ENCODE measurements at places on chromosomes 2 and 18.

GRCh38 chr2:212711856-212712255 is 173.3 kb upstream of the ERBB4 start:
- peak; percentile 73 for DNase-seq

DNA sequence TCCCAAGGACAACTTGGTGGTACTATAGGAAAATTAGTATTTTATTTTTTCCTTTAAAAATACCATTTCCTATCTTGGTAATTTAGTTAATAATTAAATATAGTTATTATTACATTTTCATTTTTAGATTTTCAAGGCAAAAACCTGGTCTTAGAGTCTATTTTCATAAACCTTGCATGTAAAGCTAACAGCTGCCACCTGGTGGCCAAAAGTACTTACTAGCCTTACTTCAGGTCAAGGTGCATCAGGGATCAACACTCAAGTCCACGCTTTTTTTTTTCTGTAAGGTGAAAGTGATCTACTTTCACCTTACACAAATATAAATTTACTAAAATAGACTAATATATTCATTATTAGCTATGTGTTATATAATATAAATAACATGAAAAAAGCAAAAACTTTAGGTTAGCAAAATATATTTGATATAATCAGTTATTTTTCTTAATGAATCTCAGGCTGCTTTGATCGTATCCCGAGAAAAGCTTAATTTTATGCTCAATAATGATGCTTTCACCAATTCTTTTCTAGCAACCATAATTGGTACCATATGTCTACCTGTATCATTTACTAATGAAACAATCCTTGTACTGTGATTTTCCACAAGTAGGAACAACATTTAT is 62.5 kb downstream of the RELCH start:
- peak; percentile 46 for DNase-seq

- no peak for DNase-seq
Measured at GRCh38 chr2:163343316-163343715, 392.5 kb downstream of the FIGN start.

GRCh38 chr2:7480431-7480830 is 563.2 kb downstream of the RNF144A start:
- no peak for DNase-seq

DNA sequence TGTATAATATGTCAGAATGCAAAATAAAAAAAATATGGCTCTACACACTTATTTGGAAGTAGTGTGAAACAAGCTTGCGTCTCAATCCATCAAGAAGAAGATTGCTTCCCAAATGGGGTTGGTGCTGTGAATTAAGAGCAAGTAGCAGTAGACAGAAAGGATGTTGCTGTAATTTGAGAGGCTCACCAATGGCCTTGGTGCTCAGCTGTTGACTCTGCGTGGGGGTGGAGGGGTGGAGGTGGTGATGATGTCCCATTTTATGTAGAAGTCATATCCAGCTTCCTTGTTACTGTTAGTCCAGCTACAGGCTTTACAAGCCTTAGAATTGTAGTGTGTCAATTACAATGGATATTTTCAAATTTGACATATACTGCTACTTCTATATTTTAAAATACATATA is 223.4 kb upstream of the RND3 start:
- DNase-seq, result no peak

DNA sequence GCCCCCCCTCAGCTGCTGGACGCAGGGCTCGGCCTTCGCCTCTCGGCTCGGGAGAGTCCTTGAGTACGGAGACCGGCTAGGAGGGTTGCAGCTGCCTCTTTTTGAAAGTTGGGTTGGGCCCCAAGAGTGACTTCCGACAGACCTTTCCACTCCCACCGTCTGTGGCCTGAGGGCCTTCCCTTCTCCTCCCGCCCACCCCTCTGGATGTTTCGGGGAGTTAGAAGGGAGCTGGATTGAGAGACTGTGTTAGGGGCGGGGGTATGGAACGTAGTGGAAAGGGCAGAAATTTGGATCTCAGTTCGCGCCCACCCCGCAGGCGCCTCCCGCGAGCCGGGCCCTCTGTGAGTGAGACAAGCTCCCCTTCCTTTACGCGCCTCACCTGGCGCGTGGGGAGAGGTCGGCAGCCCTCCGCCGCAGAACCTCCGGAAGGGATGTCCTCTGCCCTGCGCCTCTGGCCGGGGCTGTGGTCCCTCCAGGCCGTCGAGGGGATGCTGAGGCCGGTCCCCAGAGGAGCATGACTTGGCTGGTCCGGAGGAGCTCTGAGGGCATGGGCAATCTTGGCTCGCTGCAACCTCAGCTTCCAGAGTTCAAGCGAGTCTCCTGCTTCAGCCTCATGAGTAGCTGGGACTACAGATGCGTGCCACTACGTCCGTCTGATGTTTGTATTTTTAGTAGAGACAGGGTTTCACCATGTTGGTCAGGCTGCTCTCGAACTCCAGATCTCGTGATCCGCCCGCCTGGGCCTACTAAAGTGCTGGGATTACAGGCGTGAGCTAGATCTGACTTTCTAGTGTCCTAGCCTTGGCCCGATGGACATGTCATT is 15.9 kb downstream of the C2orf74 start:
- DNase-seq, result no peak

GRCh38 chr18:79413426-79413825 is 17.7 kb downstream of the NFATC1 start:
- no peak for DNase-seq

GRCh38 chr2:182767578-182767977 is 51.5 kb downstream of the DNAJC10 start:
- DNase-seq, result no peak

GRCh38 chr18:55918444-55918843 is 330.5 kb upstream of the TCF4 start:
- DNase-seq, result peak; percentile 18

DNA sequence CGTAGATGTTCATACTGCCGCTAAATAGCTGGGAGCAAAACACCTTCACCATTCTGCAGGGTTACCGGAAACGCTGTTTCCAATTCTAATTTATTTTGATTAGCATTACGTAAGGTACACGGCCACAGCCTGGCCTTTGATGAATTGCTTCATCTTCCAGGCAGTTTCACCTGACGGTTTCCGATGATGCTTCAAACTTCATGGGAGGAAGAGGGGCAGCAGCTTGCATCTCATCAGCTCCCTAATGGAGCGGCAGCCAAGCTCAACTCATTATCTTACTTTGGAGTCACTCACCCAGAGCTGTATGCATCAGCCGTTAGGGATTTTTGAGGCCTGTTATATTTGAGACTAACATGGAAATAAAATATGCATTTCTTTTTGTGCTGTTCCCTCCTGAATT is 54.8 kb downstream of the TMEM18 start:
- no peak for DNase-seq

DNA sequence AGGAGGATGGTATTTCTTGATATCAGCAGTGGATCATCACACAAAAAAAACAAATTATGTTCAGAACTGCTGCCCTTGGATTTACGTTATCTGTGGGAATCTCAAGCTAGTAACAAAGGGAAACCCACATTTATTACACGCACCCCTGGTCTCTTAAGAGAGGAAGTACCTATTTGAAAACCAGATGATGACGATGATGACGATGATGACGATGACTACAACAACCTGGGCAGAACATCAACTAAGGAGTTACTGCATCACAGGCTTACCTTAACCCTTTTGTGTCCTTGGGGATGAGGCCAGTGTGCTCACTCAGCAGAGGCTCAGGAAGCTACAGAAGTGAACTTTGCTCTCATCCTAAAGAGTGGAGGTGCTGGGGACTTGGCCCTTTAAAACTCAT is 169.4 kb downstream of the FSHR start:
- no peak for DNase-seq

DNA sequence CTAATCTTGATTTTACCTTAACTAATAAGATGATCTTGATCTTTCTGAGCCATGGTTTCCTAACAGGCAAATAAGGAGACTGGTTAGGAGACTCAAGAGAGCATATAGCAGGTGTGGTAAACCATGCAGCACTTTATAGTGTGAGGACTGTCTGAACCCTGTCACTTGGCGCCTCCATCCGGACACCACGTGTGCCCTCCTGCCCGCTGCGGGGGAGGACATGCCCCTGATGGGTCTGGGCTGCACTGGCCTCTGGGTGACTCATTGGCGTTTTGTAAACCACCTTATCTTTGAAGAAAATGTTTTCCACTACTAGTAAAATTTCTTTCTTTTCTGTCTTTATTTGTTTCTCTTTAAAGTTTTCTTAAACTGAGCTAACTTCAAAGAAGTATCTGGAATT is 131.1 kb downstream of the FMNL2 start:
- DNase-seq, result no peak

DNA sequence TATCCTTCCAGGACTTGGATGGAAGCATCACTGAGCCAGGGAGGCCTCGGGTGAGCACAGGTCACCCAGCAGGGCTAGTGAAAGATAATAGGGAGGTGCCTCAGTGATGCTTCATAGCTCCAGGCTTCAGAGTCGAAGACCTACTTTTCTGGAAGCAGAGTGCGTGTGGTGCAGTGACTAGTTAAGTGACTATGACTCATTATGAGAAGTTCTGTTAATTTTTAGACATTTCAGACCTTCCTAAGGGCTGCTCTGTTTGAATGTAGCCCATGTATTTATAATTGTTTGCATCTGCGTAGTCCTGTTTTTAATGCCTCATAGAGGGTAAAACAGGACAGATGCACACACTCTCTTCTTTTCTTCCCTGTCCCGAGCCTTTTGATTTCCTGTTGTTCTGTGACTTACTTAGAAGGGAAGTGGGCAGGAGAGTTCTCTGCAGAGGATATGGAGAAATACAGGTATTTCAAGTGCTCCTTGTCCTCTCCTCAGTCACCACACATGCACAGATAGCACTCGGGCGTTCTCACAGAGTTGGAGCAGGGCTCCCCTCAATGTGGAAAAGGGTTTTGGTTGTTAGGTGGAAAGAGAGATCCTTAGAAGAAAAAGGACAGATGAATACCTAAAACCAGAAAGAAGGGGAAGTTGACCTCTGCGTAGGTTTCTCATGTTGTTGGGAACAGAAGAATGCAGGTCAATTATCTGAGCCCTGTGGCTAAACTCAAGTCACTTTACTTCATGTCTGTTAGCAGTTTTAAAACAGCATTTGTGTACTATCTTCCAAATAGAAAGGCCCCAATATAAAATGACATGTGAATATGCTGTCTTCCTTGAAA is 34.7 kb downstream of the RALB start:
- DNase-seq, result peak; percentile 64

DNA sequence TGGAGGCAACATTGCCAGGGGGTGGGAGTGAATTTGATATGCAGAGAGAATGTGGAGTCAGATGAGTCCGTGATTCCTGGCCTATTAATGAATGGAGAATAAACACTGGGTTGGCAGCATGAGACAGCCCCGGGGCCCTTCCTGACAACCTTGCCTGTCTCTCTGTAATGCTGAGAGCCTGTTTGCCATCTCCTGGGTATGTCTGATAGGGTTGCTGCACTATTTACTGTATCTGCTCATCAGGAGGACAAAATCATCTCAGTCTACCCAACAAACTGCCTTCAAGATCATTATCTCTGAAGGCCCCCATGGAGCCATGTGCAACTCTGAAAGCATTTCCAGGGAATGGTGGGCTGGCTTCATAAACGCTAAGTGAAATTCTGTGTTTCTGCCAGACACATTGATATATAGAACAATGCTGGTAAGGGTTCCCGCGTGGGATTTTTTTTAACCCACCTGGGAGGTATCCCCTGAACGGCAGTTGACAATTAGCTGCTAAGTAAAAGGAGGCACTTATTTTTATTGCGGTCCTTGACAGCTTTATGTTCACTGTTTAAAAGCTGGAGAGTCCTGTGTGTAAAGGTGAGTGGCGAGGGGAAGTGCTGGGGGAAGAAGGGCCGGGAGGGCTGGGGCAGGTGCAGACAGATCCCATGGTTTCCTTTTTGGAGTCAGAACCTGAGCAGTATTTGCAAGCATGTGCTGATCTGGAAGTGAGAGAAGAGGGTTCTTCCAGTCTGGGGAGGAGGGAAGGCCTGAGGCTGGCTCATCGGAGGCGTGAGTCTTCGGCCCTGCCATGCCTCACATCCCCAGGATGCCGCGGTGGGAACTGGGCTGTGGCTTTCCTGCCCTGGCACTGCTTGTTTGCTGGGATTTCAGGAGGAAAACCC is 64.8 kb downstream of the ARHGAP25 start:
- no peak for DNase-seq

GRCh38 chr2:159944874-159945273 is 117.5 kb downstream of the PLA2R1 start:
- DNase-seq, result no peak

- DNase-seq, result no peak
Measured at GRCh38 chr2:8872821-8873432, 35.5 kb upstream of the KIDINS220 start.

DNA sequence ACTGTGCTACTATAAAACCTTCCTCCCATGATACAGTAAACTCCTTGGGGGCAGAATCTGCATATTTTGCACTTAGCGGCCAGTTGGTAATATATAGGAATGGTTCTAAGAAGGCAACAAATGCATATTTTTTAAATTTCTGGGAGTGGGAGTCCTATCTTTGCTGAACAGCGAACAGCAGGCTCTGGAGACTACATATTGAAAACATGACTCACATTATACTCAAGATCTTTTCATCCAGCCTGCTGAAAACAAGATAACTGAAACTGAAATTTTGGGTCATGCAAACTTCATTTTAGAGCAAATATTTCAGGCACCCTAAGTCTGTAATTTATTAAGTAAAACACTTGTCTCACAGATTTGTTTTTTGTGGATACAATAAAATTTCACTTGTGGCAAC is 122.2 kb downstream of the SATB2 start:
- no peak for DNase-seq

GRCh38 chr18:42611134-42611533 is 504.4 kb downstream of the RIT2 start:
- no peak for DNase-seq

DNA sequence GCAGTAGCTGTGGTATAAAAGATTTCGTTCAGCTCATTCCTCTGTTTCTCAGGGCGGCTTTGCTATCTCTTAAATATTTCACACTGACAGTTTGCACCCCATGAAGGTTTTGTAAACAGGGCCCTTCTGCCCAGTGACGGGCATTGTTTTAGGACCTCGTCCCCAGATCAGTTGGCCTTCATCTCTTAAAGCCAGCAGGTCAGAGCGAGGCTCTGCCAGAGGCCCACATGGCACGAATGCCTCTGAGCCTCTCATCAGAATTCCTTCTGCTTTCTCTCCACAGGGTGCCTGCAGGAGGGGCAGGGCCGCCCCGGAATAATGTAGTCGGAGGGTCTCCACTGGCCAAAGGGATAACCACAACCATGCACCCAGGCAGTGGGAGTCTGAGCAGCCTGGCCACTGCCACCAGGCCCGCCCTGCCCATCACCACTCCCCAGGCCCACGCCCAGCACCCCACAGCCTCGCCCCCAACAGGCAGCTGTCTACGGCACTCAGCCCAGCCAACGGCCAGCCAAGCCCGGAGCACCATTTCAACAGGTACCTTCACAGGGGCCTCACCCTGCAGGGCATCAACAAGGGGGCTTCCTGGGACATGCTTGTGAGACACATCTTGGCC is 177.0 kb downstream of the SEPTIN10 start:
- no peak for DNase-seq

GRCh38 chr2:232300894-232301387 is 77.6 kb upstream of the ALPP start:
- DNase-seq, result peak; percentile 23

GRCh38 chr2:112706170-112706664 is 14.6 kb upstream of the NT5DC4 start:
- peak; percentile 67 for DNase-seq

- no peak for DNase-seq
Measured at GRCh38 chr2:217248312-217248935, 388.6 kb upstream of the TNP1 start.

GRCh38 chr2:138060301-138060635 is 96.0 kb downstream of the HNMT start:
- peak; percentile 60 for DNase-seq

Data from non-pigmented ciliary epithelial cell (primary cell).